ENCODE measurements at places on chromosomes 16 and 17. TPM values are rescaled to one million over a fixed set of nuclear protein-coding genes. Genes with fewer than 3 reads are reported as not detected.

GRCh38 chr16:54373534-54374520 lies 87.2 kb upstream of the IRX3 start:
- peaks cover 62% of the 10 kb centered on the region for H3K27me3 ChIP-seq
- no peak overlapping the region for H3K4me3 ChIP-seq
- H3K4me1 ChIP-seq, result peaks cover 17% of the 10 kb centered on the region

DNA sequence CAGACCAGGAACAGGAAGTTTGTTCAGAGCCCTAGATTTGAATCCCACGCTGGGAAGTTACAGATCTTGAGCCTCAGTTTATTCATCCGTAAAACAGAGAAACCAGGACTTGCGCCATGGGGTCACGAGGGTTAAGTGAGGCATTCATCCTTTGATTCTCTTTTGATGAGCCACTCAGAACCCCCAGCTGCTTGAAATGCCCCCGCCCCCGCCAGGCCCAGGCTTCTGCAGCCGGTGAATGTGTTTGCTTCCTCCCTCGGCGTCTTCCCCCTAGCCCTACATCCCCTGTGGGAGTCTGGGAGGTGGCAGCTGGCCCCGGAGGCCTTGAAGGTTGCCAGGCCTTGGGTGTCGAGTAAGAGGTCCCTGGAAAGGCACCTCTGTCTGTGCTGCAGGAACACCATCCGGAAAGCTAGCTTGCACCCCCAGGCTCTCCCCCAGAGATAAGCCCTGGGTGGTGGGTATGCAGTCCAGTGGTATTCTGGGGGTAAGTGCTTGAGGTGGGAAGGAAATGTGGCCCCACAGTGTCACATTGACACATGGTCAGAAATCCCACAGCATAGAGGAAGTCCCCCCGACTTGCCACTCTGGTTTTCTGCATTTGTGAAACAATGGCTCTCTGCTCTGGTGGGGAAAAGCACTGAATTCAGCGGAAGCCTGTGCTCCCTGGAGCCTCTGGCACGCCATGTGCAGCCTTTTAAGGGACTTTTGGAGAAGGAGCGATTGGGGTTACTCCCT lies 14.9 kb downstream of the IRF8 start:
- H3K27me3 ChIP-seq, result peaks cover 14% of the 10 kb centered on the region
- no peaks in the 10 kb centered on the region for H3K36me3 ChIP-seq
- H3K27ac ChIP-seq, result no peak overlapping the region
- H3K4me3 ChIP-seq, result no peak overlapping the region
- DNase-seq, result no peak
- peaks cover 5% of the 10 kb centered on the region for H3K4me1 ChIP-seq

DNA sequence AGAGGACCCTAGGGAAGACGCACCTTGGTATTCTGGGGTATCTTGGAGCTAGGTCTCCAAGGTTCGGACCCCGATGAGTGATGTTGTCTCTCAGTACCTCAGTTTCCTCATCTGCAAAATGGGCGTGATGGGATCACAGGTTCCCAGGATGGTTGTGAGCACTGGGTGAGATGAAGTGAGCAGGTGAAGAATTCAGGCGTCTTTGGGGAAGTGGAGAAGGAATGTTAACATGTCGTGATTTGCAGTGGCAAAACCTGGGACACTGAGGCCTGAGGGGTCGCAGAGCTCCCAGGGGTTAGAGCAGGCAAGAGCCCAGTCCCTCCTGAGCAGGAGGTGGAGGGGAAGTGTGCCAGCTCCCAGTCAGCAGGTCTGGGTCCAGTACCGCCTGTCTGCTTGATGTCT lies 215.1 kb upstream of the GSE1 start:
- no peak overlapping the region for H3K4me3 ChIP-seq
- DNase-seq, result no peak
- no peaks in the 10 kb centered on the region for H3K4me1 ChIP-seq
- peaks cover 15% of the 10 kb centered on the region for H3K27me3 ChIP-seq

- no peaks in the 10 kb centered on the region for H3K27me3 ChIP-seq
- peak overlapping the region; percentile 51 for H3K27ac ChIP-seq
- no peak for DNase-seq
- peaks cover 20% of the 10 kb centered on the region for H3K36me3 ChIP-seq
Observed at GRCh38 chr16:69448470-69449193, 24.2 kb downstream of the CYB5B start.

DNA sequence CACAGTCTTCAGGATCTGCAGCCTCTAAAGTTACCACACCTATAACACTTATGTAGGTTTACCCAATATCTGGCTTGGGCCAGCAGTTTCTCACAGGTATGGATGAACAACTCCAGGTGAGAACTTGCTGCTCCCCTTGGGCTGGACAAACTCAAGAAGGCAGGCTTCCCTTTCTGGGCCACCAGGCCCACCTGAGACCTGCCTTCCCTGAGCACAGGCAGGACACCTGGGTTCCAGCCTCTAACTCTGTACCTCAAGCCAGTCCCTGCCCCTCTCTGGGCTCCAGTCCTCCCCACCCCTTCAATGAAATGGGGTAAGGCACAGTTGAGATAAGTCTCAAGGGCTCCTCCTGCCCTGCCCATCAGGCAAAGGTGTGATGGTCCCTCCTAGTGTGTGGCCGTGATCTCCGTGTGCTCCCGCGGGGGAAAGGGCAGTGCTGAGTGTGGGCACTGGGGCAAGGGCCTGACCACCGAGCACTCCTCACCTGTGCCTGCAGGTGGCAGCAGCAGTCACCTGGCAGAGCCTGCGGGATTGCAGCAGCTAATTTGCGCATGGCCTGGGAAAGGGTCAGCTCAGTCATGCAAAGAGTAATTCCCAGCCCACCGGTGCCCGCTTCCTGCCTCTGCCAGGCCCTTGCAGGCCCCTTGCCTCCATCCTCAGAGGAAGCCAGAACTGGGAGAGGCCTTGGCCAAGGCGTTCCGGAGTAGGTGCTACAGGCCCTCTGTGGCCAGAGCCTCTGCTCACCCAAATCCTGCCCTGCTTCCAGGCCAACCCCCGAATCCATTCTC lies 28.2 kb upstream of the ADGRG1 start:
- peak; percentile 67 for DNase-seq
- peaks cover 7% of the 10 kb centered on the region for H3K27me3 ChIP-seq
- H3K36me3 ChIP-seq, result no peaks in the 10 kb centered on the region
- H3K4me1 ChIP-seq, result peaks cover 6% of the 10 kb centered on the region

GRCh38 chr17:6421700-6422604 lies 13.0 kb downstream of the AIPL1 start:
- no peak overlapping the region for H3K27ac ChIP-seq
- H3K4me1 ChIP-seq, result peaks cover 5% of the 10 kb centered on the region
- DNase-seq, result peak; percentile 75
- no peak overlapping the region for H3K4me3 ChIP-seq
- H3K36me3 ChIP-seq, result no peaks in the 10 kb centered on the region
- peaks cover 19% of the 10 kb centered on the region for H3K27me3 ChIP-seq

Gene IRX3
- 4.5 TPM for total RNA-seq

Gene NSRP1
- 29.0 TPM for total RNA-seq

Gene PRCD
- total RNA-seq, result 0.86 TPM
